ENCODE measurements at places on chromosomes 4 and X.

DNA sequence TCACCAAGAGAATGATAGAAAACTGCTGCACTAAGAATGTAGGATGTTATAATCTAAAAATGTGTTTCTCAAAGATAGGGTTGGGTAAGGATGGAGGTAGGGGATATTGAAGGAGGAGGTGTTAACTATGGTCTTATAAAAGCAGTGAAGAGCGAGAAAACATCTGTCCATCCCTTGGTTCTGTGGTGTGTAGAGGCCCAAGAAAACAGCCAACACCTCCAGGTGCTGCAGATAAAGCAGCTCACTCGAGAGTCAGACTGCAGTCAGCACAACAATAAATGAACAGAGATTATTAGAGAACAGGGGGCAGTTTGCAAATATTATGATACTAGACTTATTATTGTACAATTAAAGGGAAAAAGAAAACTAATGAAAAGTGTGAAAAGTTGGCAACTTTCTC is 141.5 kb downstream of the CAMK2D start:
- DNase-seq = no peak

DNA sequence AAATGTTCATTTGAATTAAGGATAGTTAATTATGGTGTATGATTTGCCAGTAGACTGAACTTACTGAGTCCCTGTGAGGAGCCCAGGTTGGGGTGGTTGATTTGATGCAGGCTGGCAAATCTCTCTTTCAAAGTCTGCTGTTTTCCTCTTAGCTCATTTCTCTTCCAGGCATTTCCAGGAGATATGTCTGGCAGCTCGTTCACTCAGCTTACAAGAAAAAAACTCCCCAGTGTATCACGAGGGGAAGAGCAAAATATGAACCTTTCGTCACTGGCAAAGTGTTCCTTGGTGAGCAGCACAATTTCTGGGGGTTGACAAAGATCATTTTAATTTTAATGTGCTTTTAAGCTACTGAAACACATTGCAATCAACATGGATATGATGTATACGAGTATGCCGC is 244.2 kb downstream of the CBLL2 start:
- no peak for DNase-seq

DNA sequence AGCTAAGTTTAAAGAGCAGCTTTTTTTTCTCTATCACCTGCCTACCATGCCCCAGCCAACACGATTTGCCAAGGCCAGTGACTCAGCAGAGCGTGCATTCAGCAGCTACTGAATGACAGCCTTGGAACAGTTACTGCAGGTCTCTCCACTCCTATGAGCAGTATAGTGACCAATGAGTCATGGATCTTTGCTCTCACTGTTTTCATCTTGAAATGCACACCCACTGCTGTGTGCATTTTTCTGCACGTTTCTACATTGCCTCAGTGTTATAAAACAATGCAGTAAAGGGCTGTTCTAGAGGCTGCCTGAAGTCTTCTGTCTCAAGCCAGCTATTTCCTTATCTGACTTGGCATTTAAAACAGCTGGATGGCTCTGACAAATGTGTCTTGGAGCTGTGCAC is 66.0 kb upstream of the C4orf54 start:
- peak; percentile 34 for DNase-seq

DNA sequence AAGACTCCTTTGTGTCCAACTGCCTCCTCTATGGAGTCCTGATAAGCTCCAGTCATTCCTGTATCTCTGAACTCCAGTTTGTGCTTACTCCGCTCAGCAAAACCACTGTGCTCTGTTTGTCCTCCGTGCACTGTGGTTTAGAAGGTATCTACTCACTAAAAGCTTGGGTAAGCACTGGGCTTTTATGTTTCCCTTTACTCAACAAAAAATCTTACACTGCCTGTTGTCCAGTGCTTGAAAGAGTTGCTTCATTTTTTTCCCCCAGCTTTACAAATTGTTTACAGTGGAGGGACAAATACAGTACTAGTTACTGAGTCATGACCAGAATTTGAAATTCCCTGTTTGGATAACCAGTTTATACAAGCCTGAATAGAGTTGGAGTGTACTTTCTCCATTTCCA is 545.3 kb upstream of the FAT1 start:
- DNase-seq = peak; percentile 29

GRCh38 chr4:149754526-149754925 is 61.1 kb downstream of the IQCM start:
- peak; percentile 69 for DNase-seq

- no peak for DNase-seq
Observed at GRCh38 chr4:43243433-43244116, 351.1 kb downstream of the GRXCR1 start.

DNA sequence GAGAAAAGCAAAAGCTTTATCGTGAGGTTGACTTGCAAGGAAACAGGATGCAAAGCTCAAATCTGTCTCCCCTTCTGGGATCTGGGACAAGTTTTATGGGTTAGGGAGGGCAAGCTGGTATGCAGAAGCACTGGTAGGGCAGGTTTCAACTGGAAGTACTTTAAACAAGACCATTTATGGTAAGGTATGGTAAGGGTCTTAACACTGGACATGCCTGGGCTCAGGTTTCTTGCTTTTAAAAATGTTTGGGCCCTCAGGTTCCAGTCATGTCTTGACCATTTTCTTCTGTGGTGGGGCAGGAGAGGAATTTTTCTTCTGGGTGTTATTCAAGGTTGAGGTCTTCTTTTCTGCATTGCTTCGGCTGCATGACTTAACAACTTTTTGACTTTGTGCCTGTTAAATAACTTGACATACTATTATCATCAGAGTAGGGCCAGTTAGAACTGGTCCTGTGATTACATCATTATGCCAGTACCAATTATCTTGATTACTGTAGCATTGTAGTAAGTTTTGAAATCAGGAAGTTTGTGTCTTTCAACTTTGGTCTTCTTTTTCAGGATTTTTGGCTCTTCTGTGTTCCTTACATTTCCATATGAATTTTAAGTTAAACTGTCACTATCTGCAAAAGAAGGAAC is 33.7 kb downstream of the CD38 start:
- DNase-seq = no peak

DNA sequence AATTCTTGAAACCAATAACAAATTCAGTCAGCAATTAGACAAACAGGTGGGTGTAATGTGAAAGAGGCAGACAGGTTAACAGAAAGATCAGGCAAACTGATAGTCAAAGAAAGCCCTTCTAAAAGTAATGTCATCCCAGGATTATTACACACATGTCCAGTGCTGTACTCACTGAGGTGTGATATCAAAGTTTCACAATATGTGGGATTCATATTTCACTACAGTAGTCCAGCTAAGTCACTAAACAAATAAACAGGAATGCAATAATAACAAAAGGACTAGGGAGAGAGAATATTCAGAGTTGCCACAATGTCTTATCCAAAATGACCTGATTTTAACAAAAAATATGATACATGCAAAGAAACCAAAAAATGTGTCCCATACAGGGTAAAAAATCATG is 787.5 kb downstream of the FSTL5 start:
- no peak for DNase-seq

DNA sequence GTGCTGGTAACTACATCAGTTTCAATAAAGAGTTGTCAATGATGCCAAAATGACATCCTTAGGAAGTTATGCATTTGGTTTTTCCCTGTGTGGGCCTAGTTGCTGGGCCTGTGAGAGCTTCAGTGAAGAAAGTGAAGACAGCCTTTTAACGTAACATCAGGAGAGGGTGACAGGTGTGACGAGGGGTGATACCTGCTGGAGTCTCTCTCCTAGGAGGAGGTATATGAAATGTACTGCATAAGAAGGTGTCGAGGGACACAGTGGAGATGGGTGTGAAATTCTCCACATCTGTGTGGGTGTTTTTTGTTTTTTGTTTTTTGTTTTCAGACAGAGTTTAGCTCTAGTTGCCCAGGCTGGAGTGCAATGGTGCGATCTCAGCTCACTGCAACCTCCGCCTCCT is 49.2 kb downstream of the EVC start:
- no peak for DNase-seq

DNA sequence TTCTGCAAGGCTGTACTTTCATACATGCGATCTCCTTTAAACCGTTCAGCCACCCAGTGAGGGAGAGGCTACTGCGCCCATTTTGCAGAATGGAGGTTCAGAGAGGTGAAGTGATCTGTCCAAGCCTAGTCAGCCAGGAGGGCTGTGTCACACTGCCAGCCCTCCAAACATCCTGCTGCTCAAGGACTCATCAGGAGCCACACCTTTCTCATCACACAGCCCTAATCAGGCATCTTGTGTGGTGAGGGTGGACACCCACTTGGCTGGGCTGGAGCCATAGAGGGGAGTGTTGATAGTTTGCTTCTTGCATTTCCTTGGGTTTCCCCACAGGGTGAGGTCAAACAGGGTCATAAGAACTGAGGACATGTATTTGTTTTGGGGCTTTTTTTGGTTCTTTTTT is 5.4 kb upstream of the CXCR3 start:
- DNase-seq = no peak

- no peak for DNase-seq
Observed at GRCh38 chrX:77938083-77938680, 27.7 kb downstream of the ATP7A start.

DNA sequence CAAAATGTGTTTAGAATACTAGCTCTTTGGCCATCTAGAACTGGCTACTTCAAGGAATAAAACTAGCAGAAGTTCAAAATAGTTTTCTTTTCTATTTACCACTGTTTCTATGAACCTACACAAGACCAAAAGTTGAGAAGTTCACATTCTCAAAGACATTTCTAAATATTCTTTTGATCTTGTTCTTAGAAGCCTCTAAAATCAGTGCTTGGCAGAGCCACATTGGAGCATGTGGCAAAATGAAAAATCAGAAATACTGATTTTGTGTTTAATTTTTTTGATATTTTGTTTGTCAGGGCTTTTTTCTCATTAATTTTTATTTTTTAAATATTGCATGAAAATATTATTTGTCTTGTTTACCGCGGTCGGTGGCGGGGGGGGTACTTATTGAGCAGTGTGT is 853.8 kb upstream of the INTU start:
- DNase-seq = no peak

DNA sequence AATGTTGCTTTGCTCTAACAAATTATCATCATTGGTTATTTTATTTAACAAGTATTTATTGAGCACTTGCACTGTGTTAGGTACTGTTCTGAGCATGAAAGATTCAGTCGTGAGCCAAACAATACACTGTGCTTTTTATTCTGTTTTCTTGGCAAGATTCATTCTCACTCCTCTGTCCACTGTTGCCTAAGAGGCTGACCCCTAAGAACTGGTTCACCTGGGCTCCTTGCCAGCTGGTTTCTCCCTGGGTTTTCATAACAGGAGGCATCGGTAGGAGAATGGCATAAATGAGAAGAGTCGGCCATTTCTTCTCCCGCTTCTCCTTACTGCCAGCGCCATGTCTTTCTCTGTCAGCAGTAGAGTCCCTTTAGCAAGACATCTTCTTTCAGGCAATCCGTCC is 243.7 kb upstream of the DIAPH2 start:
- DNase-seq = no peak

GRCh38 chrX:140360284-140360683 is 144.6 kb downstream of the SOX3 start:
- DNase-seq = no peak

GRCh38 chr4:145280541-145280940 is 100.2 kb upstream of the OTUD4 start:
- DNase-seq = no peak

DNA sequence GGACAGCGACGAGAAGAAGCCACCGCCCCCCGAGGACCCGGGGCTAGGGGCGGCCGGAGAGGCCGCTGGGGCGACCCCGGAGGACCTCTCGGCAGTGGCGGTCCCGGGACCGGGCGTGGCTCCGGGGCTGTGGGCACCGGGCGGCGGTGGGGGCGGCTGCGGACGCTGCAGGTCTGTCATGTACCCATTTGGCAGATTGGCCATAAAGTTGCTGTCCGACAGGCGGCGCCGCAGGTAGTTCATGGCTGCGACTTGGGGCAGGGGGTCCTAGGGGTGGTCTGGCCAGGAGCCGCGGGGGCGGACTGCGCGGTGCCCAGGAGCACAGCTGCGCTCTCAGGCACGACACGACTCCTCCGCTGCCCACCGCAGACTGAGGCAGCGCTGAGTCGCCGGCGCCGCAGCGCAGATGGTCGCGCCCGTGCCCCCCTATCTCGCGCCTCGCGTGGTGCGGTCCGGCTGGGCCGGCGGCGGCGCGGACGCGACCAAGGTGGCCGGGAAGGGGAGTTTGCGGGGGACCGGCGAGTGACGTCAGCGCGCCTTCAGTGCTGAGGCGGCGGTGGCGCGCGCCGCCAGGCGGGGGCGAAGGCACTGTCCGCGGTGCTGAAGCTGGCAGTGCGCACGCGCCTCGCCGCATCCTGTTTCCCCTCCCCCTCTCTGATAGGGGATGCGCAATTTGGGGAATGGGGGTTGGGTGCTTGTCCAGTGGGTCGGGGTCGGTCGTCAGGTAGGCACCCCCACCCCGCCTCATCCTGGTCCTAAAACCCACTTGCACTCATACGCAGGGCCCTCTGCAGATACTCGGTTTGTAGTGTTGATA is at the start of gene SYN1:
Gene SYN1, minus strand, starts transcription at position 372 of the 817 bp plus-strand sequence. Its CDS starts 129 bp downstream, at position 243.
- DNase-seq = peak; percentile 68

- DNase-seq = peak; percentile 65
Observed at GRCh38 chr4:158013858-158014257, 159.0 kb downstream of the GASK1B start.

DNA sequence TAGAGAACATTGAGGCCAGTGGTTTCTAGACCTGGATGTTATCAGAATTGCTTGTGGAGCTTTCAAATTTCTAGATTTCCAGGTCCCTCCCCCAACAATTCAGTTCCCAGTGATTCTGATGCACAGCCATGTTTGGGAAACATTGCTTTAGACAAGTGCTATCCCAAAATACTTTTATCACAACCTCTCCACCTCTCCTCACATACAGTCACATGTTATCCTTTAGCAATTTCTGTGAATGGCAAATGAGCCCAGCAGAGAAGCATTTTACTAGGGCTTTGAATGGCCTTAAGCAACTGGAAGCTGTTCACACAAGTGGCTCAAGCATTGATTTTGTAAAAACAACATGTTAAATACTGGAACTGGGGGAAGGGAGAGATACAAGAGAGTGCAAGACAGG is 29.7 kb downstream of the DCX start:
- no peak for DNase-seq

GRCh38 chr4:156946516-156947424 is 24.8 kb downstream of the PDGFC start:
- peak; percentile 98 for DNase-seq

DNA sequence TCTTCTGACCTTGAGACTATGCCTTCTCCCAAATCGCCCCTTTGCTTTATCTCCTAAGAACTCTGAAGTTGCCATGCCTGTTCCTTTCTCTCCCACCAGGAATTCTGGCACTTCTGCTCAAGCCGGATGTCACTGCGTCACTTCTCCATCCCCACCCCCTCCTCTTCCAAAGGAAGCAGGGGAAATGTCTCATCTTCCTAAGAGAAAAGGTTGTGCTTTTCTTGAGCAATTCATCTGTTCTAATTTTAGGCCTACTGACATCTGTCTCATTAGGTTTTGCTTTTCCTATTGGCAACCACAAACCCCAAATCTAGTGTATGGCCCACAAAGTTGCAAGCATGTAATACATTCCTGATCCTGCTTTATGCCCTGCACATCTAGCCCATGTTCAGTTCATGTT is 163.1 kb upstream of the PLAC1 start:
- DNase-seq = peak; percentile 65

DNA sequence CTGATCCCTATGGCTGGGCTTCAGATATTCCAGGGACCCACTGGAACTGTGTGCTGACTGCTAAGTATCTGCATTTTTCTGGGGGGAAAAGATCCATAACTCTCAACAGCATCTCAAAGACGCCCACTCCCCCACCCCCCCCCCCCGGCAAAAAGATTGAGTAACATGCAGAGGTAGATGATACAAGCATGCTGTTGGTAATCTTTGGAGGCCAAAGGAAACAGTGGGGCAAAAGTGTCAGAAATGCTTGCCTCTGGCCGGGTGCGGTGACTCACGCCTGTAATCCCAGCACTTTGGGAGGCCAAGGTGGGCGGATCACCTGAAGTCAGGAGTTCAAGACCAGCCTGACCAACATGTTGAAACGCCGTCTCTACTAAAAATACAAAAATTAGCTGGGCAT is 12.2 kb downstream of the XPNPEP2 start:
- no peak for DNase-seq
